ENCODE measurements at places on chromosomes 12 and 14.

DNA sequence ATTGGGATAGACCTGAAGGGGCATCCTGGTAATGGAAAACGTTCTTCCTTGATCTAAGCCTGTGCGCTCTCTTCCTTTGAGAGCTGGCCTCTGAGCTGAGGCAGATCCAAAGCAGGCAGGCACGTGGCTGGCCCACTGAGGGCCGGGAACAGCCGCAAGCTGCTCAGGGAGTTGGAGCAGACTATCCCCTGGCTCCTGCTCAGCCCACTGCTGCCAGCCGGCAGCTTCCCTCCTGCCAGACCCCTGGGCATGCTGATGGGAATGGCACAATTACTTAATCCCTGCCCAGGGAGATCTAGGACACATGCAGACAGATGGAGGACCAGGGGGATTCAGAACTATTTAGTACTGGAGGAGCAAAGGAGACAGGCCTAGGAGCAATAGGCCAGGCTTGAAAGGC lies 14.4 kb downstream of the NEUROD4 start:
- DNase-seq = no peak

GRCh38 chr14:29857551-29857950 lies 70.1 kb downstream of the PRKD1 start:
- DNase-seq = no peak

- DNase-seq = peak; percentile 48
Measured at GRCh38 chr14:60485057-60485597, 736 bp downstream of the C14orf39 start.

GRCh38 chr14:89470401-89470800 lies 53.4 kb upstream of the FOXN3 start:
- DNase-seq = no peak

GRCh38 chr12:124053851-124054250 lies 80.8 kb downstream of the ZNF664 start:
- peak; percentile 62 for DNase-seq

- no peak for DNase-seq
Measured at GRCh38 chr12:78431931-78432330, 432.6 kb upstream of the SYT1 start.

- DNase-seq = no peak
Measured at GRCh38 chr12:110330544-110330943, 49.5 kb downstream of the ATP2A2 start.

All from DMS53 (cell line).